Activated CD4-positive, CD25-positive, alpha-beta regulatory T cell treated with anti-CD3 and anti-CD28 coated beads, Interleukin-2, amount 50 U/mL, for 16 hours (primary cell): ENCODE measurements at places on chromosomes 6 and 20.

GRCh38 chr6:29566856-29567255, 7.3 kb upstream of the UBD start:
- DNase-seq: no peak

- no peak for DNase-seq
Observed at GRCh38 chr6:146202570-146202969, 173.7 kb downstream of the GRM1 start.

DNA sequence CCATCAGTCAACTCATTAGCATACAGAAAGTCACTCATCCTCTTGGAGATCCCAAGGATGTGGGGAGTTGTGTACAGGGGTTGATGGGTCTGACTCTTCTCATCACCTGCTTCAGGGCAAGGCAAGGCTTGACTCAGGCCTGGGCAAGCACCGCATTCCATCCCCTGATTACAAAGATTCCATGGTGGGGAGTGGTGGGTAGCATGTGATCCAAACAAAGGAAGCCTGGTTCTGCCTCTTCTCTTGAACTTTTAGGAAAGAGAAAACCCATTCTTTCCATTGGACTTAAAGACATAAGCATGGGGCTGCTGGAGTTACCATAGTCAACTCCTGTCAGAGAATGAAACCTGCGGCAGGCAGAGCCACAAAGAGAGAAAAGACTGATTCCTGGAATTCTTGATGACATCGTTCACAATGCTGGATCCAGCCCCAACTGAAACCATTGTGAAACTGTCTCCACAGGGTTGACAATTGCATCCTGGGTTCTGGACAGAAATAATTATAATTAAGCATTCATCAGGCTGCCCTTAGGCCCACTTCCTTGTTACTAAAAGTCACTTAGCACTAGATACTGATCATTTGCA, 235.8 kb upstream of the KCNG1 start:
- DNase-seq: no peak

DNA sequence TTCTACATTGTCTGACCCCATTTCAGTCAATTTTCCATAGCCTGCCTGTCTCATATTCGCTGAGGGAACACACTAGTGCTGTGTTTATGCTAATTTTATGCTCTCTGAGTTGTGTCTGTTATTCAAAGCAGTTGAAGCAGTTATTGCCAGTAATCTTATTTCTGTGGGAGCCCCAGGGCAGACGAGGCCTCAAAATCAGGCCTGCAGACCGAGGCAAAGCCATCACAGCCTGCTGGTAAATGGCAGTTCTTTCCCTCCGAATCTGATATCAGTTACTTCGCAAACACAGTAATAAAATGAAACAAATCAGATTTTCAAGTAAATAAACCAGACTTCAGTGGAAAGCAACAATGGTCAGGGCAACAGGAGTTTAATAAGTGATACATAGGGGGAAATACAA, 508.4 kb downstream of the PKHD1 start:
- DNase-seq: no peak

DNA sequence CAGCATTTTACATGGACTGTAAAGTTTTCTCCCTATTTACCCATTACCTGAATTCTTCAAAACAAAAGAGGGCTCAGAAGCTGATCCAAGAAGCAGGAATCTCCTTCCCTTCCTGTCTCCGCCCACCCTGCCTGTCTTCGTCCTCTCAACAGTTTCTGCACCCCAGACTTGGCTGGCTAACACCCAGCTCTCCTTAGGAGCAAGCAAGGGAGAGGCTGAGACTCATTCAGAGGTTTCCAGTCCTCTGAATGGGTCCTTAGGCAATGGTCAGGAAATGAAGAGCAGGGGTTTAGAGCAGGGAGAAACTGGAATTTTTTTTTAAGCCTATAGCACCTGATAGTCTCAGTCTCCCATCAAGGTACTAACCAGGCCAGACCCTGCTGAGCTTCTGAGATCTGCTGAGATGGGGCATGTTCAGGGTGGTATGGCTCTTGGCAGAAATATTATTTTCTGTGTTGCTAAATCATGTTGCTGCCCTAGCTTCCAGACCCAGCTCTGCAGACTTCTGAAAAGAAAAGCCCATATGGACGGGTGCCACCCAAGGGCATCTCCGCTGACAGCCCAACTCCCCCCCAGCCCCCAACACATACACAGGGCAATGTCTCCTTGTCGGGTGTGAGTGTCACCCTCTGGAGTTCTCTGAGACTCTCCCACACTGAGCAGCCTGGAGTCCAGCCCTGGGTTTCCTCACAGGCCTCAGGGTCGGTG, 74.6 kb upstream of the CD93 start:
- no peak for DNase-seq
